GF-D8 (cell line): ENCODE measurements at places on chromosomes 7 and 10.

DNA sequence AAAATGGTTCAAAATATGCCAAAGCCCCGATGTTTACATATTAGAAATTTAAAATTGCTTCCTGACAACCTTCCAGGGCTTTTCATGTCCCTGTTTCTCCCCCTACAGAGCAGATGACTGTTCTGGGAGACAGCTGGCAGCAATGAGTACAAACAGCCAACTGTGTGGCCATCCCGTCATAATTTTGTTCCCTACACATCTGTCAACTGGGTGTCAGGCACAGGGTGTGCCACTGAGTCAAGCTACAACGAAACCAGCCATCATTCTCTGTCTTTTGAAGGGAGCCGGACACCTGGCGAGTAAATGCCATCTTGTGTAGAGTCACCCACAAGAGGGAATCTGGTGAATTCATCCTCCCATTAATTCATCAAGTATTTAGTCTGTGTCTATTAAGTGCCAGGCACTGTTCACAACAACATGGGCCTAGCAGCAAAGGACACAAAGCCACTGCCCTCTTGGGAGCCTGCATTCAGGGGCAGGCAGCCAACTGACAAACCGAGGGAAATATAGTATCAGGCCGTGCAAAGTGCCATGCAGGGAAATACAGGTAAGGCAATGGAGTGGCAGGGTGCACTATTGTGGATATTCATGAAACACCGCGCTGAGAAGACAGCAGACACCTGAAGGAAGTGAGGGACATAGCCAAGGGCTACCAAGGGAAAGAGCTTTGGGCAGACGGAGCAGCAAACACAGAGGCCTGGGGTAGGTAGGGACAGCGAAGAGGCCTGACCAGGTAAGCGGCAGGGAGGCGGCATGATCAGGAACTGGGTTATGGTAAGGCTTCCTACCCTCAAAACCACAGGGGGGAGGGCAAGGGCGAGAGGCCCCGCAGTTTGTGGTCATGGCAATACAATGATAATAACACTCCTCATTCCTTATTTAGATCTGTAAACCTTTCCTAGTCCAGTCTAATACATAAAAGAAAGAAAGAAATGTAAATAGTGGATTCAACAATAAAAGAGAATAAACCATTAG lies 213.6 kb downstream of the FAM107B start:
- no peak for DNase-seq

- DNase-seq, result no peak
These were observed 175.3 kb upstream of the SEMA3E start for GRCh38 chr7:83824214-83824613.

DNA sequence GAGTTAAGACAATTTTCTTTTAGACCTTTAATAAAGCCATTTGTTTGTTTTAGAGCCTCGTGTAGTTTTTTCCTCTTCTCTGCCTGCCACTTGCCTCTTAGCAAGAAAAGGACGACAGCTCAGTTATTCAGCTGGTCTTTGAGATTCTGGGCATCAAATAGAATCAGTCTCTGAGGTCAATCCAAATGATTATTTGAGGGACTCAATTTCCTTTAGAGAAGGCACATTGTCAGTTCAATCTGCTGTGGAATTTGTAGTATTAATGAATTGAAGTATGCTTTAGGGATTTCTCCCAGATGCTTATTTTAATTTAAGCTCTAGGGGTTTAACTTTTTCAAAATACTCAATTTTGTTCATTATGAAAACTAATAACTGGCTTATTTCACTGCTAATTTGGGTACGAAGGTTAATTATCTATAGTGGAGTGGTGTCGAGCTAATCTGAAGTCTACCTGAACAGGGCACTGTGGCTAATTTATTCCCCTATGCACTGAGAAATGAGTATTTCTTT lies 841.2 kb upstream of the AUTS2 start:
- no peak for DNase-seq

DNA sequence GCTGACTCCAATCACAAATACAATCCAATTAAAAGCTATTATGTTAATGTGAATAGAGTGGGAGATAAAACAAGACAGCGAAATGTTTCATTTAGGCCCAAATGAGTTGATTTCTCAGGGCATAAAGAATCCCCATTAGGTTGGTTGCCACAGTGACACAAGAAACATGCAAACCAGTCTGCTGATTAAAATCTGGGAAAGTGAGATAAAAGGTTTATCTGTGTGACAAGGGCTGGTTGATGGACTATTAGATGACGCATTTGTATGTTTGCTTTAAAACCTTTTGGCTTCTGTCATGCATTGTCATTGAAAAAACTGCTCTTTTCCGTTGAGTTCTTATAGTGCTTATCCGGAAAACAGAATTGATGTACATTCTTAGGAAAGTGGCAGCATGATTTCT lies 658.2 kb downstream of the GATA3 start:
- no peak for DNase-seq

DNA sequence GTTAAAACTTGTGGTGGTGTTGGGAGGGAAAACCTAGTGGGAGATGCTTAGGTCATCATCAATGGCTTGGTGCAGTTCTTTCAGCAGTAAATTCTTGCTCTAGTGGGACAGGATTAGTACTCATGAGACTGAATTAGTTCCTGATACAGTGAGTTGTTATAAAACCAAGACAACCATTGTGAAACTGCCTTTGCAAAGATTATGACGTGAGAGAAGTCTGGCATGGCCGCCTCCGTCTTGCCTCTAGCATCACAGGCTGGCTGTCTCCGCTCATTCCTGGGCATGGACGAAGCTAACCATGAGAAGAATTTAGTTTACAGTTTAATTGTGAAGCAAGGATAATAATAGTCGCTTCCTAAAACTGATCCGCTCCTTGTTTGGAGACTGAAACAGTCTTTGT lies 186.4 kb downstream of the KIF20B start:
- DNase-seq, result no peak

DNA sequence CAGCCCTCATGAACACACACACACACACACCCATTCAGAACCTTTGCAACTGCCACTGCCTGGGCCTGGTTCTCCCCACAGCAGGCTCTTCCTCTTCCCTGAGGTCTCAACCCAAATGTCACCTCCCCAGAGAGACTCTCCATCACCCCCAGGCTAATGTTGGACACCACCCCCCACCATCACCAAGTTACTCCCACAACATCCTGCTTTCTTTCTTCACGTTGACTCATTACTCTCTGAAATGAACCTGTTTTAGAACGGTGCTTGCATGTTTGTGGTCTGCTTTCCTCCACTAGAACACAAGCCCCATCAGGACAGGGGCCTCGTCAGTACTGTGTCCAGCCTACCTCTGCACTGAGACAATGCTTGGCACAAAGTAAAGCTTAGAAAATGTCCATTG lies 16.0 kb downstream of the AFAP1L2 start:
- no peak for DNase-seq

GRCh38 chr10:101061624-101062231 lies at the start of gene KAZALD1:
Gene KAZALD1 (plus strand): TSS chr10:101061989. CDS start chr10:101062593, 604 bp downstream.
- no peak for DNase-seq

DNA sequence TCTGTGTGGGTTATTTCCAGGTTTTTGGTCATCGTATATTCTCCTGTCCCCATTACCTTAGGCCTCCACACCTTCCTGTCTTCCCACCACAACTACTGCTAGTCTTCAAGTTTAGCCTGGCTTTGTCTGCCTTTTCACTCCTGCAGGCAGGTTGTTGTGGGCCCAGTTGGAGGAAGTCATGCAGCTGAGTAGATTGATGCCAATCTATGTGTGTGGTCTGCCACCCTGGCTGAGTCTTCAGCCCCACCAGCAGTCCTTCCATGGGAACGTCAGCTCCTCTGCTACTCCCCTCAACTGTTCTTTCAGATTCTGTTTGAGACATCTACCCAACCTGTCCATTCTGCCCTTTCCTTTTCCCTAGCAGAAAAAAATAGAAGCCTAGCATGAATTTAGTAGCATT lies 6.3 kb downstream of the RINT1 start:
- DNase-seq, result no peak

- no peak for DNase-seq
These were observed 1.2 kb downstream of the VPS37D start for GRCh38 chr7:73668886-73669230.

DNA sequence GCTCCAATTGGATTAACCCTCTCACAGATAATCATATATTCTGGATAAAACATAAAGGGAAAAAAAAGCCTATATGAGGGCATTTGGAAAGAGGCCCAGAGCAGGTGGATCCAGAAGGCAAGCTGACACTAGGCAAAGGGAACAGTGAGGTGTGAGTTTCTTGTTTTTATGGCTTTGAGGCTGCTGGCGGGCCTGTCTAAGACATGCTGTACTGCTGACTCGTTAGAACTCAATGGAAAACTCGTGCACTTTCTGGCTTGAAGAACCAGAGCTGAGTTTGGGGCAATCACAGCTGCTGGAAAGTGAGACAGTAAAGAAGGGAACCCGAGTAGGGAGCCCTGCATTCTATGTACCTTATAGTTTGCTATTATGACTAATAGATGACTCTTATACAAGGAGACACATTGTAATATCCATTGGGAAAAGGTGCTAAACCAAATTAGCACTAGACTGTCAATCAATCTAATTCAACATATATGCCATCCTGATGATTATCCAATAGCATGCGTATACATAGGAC lies 637.1 kb downstream of the GATA3 start:
- no peak for DNase-seq

DNA sequence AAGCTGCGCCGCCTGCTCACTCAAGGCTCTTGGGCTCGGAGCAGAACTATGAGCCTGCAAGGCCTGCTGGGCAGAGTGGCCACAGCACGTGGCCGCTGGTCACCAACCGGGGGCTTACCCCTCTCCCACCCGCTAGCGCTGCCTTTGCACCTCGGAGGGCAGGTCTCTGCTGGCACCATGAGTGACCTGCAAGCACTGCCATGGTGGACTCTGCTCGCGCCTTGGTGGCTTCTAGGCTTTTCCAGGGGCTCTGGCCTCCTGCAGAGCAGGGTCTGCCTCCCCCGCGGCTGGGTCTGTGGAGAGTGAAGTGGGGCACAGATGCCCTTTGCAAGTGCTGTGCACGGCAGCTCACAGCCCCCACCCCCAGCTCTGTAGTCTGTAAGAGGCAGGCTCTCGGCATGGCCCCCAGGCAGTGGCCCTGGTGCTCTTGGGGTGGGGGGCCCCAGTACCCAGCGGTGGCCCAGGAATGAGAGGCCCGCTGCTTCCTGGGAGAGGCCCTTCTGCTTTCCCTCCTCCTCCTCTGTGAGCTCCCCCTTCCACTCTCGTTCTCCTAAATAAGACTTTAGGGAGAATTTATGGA lies 119.6 kb downstream of the INPP5A start:
- DNase-seq, result no peak

GRCh38 chr7:84110400-84110799 lies 84.2 kb downstream of the SEMA3A start:
- no peak for DNase-seq

DNA sequence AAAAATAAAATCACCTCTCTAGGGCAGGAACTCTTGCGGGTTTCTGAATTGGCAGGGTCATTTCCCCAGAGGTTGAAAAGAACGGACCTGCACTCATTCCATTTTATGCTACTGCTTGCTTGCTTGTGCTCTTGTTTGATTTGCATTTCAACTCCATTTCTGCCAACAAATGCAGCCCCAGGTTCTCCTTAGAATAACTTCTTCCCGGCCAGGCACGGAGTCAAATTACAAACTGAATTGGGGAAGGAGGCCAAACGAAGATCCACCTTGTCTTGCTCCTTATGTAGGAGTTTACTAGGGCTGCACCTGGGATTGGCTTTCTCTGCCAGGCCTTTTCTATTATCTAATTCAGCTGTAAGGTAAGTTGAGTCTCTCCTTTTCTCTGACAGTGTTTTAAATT lies 79.6 kb downstream of the HGF start:
- DNase-seq, result no peak

DNA sequence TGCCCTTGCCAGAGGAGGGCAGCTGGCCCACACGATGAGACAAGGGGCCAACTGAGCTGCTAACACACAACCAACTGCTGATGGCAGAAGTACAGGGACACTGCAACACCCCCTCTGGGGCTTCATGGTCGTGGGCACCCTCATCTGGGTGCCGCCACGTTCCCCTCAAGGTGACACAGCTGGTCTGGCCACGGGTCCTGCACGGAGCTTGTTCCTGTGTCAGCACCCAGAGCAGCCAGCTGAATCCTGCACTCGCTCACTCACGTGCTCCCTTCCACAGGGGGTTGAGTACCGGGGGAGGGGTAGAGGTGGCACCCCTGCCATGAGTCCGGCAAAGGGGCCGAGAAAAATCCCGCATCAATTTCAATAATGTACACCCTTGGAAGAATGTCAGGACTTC lies 1319.1 kb downstream of the REEP3 start:
- DNase-seq, result no peak

- no peak for DNase-seq
These were observed 60.5 kb downstream of the EMX2 start for GRCh38 chr10:117603081-117603480.

DNA sequence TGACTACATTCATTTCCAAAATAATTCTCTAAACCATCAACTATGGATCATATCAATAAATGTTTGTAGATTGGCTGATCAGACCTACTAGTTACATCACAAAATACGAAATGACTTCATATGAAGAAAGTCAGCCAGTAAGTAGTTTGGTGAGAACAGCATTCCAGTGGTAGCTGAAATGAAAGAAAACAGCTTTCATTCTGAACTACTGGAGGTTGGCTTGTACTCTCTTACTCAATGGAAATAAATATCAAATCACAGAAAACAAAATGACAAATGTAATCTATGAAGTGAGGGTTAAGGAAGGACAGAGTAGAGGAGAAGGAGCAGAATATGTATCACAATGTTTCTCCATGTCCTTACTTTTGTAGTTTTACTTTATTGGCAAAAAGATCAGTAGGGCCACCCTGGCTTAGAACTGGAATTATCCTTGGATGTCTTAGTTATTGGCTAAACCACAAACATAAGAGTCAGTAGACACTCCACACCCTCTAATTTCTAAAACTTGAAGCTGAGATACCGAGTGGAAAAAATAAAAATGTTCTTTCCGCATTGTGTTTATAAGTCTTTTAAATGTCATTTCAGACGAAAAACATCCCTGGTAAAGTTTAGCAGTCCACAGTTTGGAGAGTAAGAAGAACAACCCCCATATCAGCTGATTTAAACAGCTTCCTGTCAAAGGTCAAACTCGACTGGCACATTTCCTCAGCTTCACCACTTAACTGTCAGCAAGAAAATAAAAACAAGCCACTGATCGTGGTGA lies 74.0 kb upstream of the DGKI start:
- no peak for DNase-seq

- DNase-seq, result no peak
These were observed 23.3 kb downstream of the CD36 start for GRCh38 chr7:80661729-80662128.

DNA sequence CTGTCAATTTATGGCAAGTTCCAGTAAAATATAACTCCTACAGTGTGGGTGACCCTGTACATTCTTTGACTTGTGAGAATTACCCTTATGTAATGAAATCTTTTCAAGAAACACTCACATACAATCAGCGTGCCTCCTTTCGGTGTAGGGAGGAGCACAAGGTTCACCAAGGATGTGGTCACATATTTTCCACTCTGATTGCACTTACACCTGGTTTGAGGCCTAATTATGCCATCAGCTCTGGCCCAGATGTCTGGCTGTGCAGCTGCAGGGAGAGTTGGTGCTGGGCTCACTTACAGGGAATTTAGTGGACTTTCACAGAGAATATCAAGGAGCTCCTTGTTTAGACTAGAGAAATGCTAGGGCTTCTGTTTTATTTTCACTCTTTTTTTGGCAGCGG lies 146.0 kb upstream of the STEAP4 start:
- DNase-seq, result no peak
